Left cardiac atrium (tissue), 4 donors: ENCODE measurements at places on chromosomes 1 and 21.

DNA sequence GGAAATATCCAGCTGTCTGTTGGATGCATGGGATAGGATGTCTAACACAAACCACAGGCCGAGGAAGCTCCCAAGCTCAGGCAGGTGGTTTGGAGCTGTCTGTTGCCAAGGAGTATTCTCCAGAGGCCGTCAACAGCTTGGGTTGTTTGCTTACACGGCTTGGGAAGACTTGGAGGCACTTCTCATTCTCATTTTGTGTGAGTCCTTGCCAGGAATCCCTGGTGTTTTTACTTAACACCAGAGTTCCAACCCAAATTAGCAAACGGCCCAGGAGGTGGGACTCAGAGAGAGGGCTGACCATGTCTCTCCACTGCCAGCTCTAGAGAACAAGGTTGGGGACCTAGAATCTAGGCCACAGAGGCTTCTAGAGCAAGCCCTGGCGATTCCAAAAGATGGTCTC is 72.7 kb upstream of the FAM20B start:
- DNase-seq = no peak

DNA sequence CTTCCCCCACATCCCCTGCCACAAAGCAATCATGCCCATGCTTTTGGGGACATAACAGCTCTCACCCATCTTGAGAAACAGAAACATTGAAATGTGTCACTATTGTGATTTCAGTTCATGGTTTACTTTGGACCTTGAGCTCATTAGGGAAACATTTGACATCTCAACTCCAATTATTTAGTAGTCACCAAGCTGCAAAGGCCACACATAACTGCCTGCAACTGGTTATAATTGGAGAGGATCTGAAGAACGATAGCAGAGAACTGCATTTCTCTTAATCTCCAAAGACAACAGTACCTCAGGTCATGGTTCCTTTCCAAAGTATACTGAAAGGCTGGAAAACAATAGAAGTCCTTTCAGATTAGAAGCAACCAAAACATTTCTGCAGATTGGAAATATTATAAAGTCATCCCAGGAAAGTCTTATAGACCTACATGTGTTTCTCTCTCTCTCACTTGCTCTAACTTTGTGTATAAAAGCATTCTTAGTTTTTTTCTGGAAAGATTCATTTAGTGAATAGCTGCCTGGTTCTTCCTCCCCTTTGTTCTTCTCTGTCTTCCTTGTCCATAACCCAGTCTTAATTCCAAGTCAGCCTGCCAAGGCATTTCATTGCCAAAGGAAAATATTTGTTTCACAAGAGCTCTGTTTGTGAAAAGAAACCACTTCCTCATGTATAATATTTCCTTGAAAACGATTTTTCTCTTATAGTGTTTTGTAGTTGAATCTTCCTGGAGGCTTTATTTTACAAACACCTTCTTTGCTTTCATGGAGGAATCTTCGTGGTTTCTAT is 426.8 kb downstream of the ADGRL2 start:
- no peak for DNase-seq

DNA sequence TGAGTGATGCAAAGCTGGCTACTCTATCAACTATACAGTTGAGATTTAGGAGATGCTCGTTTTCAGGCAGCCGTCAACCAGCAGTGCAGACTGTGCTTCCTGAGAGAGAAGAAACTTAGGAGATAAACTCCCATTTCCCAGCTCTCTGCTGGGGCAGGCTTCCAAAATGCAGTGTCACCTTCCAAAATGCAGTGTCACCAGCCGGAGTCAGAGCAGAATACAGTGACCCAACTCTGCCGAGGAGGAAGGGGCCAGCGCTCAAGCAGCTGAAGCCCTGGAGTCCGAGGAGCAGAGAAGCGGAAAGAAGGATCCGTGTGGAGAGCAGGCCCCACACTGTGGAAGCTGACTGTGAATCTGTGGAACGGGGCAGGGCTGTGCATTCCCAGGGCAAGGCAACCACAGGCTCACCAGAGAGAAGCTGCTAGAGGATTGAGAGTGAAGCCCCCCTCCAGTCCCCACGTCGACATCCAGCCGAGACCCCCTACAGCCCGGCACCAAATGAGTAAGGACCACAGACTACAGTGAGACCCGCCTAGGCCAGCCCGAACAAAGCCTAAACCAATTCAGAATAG is 703 bp upstream of the KRTAP12-1 start:
- no peak for DNase-seq

GRCh38 chr21:36749935-36750575 is 51.1 kb downstream of the SIM2 start:
- no peak for DNase-seq

GRCh38 chr21:43864962-43865539 is at the start of gene AGPAT3:
Gene AGPAT3 (plus strand): TSS chr21:43865223. CDS start chr21:43959682, 94,459 bp downstream.
- DNase-seq = peak; percentile 46

DNA sequence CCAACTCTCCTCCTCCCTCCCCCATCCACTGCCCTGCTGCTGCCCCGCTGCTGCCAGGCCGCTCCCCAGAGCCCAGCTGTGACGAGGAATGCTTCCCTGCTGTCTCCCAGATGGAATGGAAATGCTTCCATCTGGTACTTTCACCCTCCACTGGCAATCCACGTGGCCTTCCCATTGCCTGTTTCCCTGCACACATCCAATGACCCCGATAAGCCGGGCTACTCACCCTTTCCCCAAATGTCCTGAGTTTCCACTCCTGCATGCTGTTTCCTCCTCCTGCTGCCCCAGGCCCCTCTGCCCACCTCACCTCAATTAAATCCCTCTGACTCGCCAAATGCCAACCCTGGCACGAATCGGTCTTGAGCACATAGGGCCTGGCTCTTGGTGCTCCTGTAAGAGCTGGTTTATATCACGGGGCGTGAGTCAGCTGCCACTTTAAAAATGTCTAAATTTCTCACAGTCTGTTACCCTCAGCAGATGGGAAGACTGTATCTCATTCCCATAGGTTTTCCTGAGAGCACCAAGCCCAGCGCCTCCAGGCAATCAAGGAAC is 36.4 kb downstream of the MRAP start:
- no peak for DNase-seq

- DNase-seq = no peak
Observed at GRCh38 chr1:159973350-159973940, 19.4 kb upstream of the SLAMF9 start.

DNA sequence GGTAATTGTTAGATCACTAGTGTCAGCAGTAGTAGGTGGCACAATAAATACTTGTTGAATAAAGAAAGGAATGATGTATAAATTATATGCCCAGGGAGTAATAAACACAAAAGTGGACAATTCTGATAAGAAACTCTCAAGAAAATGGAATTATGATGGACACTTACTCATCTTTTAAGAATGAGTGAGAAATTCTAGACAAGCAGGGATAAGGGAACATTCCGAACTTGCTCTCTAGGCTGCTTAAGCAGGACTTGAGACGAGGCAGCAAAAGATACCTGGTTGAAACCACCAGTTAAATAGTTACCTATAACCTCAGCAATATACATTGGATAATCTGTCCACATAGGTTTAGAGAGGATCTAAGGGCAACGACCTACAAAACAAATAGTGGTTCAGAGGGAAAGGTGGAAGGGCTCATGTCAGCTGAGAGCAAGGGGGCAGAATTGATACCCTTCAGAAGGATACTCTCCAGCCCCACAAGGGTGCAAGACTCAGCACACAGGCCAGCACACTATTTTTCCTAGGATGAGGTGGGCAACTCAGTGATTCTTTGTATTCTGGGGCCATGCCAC is 46.3 kb downstream of the XCL2 start:
- DNase-seq = no peak

- no peak for DNase-seq
Observed at GRCh38 chr1:177239792-177240191, 69.0 kb downstream of the BRINP2 start.

DNA sequence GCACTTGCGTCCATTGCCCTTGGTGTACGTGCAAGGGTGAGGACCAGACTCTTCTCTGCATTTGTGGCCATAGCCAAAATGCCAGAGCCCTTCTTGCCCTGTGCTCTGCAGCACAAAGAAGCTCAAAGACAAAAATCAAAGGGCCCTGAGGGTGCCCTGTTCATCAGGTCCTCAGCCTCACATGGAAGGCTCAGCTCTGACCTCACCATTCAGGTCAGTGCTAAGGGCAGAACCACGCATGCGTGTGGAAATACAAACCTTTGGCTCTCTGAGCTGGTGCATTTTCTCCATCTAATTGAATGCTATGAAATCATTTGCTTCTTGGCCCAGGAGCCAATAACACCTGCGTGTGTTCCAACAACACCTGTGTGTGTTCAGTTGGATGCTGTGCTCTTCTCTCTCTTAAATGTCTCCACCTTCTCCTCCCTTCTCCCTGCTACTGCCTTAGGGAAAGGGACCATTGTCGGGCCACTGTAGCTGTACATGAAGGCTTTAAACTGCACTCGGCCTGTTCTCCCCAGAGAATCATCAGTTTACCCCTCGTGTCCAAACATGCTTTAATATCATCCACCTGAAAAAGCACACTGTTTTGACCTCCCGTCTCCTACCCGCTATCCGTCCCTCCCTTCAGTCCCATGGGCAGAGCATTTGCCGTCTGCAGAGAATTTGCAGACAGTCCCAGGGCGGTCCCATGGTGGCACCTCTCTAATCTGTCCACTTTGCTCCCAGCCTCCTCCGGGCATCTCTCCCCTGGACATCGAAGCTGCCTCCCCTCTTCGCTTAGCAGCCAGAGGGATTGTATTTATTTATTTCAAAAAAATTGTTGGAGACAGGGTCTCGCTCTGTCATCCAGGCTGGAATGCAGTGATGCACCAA is 60.6 kb downstream of the EVA1C start:
- no peak for DNase-seq

GRCh38 chr1:14010476-14010875 is 310.5 kb downstream of the PRDM2 start:
- no peak for DNase-seq

DNA sequence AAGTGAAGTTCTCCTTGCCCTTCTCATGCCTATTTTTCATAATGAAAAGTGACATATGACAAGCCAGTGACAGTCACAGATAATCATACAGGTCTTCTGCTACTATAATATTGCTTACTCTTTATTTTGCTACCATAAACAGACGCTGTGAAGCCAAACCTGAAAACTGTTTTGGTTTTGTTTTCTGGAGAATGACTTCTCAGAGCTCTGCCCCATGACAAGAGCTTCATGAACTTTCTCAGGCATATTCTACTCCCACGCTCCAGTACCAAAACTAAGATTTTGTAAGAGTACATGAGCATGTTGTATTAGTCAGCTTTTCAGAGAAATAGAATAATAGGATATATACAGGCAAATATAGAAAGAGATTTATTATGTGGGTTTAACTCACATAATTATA is 64.3 kb upstream of the VTCN1 start:
- DNase-seq = no peak

DNA sequence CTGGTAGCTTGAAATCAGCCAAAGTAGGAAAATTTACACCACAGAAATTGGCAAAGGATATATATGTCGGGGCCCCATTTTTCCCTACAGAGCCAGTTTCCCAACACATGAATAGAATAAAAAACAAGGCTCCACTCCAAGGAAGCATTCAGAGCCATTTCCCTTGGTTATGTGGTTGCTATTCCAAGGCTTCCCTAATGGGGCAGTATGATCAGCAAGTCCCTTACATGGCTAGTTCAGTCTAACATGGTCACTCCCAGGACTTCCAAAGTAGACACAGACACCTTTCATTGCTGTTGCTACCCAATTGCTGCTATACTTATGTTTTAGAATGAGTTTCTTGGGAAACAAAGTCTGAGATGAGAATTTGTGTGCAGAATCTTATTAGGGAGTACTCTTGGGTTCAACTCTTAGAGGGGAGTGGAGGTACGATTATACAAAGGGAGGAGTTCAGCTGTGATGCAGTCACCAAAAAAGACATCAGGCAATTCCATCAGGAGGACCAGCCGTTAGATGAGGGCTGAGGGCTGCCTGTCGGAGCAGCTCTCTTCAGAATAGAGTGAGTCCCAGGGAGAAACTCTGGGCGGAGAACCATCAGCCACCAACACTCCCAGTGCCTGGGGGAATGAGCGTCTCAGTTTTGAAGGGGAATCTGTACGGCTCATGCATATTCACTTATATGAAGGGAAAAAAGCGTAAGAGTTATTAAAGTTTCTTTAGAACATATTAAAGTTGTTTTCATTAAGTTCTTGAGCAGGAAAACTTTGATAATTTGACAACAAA is 92.9 kb downstream of the C21orf91 start:
- no peak for DNase-seq

DNA sequence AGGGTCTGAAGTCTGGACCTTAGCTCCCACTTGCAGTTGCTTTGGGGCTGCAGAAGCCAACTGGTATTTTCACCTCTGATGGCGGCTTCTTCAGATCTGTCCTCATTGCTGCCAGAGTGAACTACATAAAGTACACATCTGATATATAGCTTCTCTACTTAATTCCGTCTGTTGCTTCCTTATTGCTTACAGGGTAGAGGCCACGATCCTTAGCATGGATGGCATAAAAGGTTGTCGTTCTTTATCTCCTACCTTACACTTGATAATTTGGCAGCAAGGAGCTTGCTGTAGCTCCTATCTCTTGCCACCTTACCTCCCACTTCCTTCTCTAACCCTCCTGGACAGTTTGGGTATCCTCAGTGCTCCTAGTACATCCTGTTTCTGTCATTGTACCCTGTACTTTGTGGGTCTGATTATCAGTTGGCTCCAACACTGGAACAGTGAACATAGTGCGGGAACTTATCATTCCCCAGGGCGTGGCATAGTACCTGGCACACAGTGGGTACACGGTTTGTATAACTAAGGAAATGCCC is 30.9 kb upstream of the NBL1 start:
- no peak for DNase-seq

- no peak for DNase-seq
Observed at GRCh38 chr1:42835422-42835821, 11.0 kb upstream of the ZNF691 start.

DNA sequence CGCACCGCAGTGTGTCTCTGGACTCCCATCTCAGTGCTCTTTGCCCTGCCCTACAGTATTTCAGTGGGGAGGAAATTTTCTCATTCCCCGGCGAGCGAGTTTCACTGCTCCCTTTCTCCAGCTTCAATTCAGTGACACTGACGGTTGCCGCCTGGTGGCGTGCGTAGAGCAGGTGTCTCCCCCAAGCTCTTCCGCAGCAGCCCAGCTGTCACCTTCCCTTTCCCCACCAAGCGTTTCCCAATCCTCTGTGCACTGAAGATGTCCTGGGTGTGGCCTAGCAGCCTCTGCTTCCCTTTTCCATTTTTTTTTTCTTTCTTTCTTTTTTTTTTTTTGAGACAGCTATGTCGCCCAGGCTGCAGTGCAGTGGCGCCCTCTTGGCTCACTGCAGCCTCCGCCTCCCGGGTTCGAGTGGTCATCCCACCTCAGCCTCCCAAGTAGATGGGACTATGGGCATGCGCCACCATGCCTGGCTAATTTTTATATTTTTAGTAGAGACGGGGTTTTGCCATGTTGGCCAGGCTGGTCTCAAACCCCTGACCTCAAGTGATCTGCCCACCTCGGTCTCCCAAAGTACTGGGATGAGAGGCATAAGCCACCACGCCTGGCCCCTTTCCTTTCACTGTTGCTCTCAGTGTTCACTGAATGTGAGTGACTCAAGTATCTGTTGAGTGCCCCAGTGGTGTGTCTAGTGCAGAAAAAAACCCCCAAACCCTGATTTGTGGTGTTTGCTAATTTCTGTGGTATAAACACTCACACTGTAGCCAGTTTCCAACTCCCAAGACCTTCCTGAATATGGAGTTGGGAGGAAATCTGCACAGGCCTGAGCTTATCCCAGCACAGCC is 30.1 kb downstream of the TNFRSF1B start:
- DNase-seq = peak; percentile 58
